ENCODE measurements at places on chromosomes 2 and 18. TPM values are rescaled to one million over a fixed set of nuclear protein-coding genes. Genes with fewer than 3 reads are reported as not detected.

GRCh38 chr2:159716857-159717256 lies 4.6 kb downstream of the MARCHF7 start:
- H3K27me3 ChIP-seq, result no peaks in the 10 kb centered on the region
- peaks cover 36% of the 10 kb centered on the region for H3K4me1 ChIP-seq
- H3K27ac ChIP-seq, result no peak overlapping the region
- no peak overlapping the region for H3K4me3 ChIP-seq
- no peak for DNase-seq

DNA sequence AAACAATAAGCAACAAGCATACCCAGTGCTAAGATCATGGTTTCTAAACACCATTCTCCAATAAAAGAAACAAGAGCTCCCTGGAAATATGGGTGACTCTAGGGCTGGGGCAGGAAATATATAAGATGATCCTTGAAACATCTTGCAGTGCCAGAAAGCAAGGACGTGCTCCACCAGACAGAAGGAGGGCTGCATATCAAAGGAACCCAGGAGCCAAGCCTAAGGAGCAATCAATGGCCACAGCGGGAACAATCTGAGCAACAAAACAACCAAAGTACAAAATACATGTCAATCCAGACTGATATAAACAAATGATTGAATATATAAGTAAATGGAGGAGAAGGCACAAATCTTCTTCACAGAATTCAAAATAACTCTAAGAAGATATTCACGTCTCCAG lies 10.1 kb downstream of the SPIRE1 start:
- no peaks in the 10 kb centered on the region for H3K36me3 ChIP-seq
- H3K27me3 ChIP-seq, result no peaks in the 10 kb centered on the region
- H3K4me1 ChIP-seq, result peaks cover 4% of the 10 kb centered on the region
- no peak for DNase-seq

GRCh38 chr2:172704072-172704936 lies 31.3 kb upstream of the RAPGEF4 start:
- no peaks in the 10 kb centered on the region for H3K27me3 ChIP-seq
- DNase-seq, result no peak
- no peak overlapping the region for H3K4me3 ChIP-seq
- H3K27ac ChIP-seq, result no peak overlapping the region
- H3K36me3 ChIP-seq, result no peaks in the 10 kb centered on the region

DNA sequence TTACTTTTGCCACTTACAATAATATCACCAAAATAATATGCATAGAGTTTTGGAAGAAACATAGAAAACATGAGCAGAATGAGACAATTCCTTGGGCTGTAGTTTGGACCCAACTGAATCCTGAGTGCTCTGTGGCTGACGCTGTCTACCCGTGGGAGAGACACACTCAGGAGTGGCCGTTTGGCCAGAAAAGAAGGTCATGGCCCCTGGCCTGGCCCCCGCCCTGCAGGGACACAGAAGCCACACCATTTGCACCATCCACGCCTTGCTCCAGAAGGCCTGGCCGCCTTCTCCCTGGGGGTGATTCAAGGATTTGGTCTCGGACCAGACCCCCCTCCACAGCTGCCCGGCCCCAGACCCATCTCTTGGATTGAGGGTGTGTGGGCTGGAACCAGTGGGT lies 6.4 kb upstream of the D2HGDH start:
- H3K36me3 ChIP-seq, result peaks cover 23% of the 10 kb centered on the region
- H3K27ac ChIP-seq, result no peak overlapping the region
- no peaks in the 10 kb centered on the region for H3K27me3 ChIP-seq

The EFEMP1 gene
- total RNA-seq, result 190 TPM
